SK-N-SH (cell line): ENCODE measurements at places on chromosomes 1 and 21.

DNA sequence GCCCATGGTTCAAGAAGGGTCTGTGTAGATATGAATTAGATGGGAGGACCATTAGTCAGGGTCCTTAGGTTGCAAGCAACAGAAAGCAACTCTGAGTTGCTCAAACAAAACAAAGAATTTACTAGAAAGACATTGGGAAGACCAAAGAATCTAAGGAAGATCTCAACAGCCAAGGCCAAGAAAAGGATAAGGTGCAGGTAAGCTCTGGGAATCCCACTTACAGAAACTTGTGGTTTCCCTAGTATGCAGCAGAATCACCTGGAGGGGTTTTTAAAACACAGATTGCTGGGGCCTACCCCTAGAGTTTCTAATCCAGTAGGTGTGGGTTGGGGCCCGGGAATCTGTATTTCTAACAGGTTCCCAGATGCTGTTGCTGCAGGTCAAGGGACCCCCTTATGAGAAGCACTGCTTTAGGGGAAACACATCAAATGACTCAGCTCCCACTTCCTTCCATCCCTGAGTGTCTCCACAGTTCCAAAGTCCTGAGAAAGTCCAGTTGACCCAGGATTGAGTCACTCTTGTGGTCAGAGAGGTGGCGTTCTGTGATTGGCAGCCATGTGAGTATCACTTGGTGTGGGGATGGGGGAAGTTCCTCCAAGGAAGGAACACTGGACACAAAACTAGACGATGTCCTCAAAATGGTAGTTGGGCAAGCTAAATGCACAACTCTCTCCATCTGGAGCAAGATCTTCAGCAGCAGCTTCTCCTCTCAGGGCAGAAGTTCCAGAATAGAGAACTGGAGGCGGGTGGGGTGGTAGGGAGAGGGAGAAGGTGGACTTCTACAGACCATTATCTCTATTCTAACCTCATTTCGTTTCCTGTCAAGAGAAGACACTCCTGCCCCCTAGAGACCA lies 24.2 kb upstream of the EYA3 start:
- no peak for DNase-seq

- DNase-seq: no peak
Measured at GRCh38 chr1:232123775-232124659, 497.4 kb downstream of the DISC1 start.

GRCh38 chr1:58528518-58528917 lies 18.0 kb downstream of the OMA1 start:
- DNase-seq: no peak

DNA sequence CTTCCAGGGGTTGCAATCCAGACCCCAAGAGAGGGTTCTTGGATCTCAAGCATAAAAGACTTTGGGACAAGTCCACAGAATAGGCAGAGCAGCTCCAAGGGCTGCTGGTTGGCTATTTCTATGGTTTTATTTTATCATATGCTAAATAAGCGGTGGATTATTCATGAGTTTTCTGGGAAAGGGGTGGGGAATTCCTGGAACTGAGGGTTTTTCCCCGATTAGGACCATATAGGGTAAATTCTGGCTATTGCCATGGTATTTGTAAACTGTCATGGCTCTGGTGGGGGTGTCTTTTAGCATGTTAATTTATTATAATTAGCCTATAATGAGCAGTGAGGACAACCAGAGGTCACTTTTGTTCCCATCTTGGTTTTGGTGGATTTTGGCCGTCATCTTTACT lies 270.9 kb upstream of the PLXNA2 start:
- DNase-seq: no peak

GRCh38 chr1:244089561-244089960 lies 38.5 kb downstream of the ZBTB18 start:
- DNase-seq: no peak

- DNase-seq: peak; percentile 48
Measured at GRCh38 chr1:67957066-67957465, 93.4 kb downstream of the DIRAS3 start.

GRCh38 chr1:162206749-162207635 lies 137.5 kb downstream of the NOS1AP start:
- no peak for DNase-seq

DNA sequence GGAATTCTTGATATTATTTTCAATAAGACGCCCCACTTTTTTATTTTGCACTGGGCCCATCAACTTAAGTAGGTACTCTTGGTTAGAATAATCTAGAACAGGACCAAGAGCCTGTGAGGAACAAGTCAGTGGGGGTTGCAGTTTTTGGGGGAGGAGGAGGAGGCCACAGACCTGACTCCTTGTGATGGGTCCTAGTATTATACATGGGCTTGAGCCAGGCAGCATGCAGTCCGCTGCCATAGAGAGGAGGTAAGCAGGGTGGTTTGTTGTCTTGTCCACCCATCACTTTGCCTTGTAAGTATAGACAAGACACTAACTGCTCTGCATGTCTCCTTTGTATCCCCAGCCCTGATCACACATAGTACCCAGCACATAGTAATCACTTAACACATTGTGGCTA lies 24.5 kb downstream of the ROR1 start:
- no peak for DNase-seq
